ENCODE measurements at places on chromosomes 16 and 17.

GRCh38 chr16:49498264-49498663 is 124.7 kb downstream of the C16orf78 start:
- DNase-seq, result no peak

DNA sequence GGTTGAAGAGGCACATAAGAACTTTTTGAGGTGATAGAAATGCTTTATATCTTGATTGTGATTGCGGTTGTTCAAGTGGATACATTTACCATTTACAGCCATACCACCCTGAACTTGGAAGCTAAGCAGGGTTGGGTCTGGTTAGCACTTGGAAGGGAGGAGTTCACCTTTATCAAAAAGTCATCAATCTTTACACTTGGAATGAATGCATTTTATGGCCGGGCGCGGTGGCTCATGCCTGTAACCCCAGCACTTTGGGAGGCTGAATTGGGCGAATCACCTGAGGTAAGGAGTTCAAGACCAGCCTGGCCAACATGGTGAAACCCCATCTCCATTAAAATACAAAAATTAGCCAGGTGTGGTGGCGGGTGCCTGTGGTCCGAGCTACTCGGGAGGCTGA is 9.5 kb upstream of the GJD3 start:
- DNase-seq, result no peak

- no peak for DNase-seq
These were observed 33.7 kb upstream of the METTL16 start for GRCh38 chr17:2545393-2545792.

DNA sequence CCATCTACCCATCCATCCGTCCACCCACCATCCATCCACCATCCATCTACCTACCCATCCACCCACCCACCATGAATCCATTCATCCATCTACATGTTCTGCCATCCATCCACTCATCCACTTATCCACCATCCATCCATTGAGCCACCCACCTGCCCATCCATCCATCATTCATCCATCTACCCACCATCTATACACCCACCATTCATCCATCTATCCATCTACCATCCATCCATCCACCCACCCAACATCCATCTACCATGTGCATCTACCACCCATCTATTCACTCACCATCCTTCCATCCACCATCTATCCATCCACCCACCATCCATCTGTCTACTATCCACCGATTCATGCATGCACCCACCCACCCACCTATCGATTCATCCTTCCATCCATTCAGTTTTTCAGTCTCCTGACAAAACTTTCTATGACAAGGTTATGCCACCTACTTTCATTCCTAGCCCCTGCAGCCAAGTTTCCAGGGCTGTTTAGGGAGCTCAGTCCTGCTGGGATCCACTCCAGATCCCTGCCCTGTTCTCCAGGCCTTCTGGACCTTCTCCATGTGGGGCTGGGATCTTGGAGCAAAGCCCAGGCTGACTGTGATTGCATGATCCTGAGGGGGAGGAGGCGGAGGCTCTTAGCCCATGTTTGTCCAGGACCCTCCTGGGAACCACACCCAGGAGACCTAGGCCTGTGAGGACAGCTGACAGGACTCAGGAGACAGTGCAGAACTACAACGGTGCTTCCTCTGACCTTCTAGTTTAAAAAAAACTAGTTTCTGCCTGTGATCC is 27.4 kb downstream of the BCO1 start:
- DNase-seq, result no peak

- no peak for DNase-seq
These were observed 9.3 kb downstream of the JPT1 start for GRCh38 chr17:75144816-75145512.

- DNase-seq, result no peak
These were observed 113.9 kb upstream of the TBX2 start for GRCh38 chr17:61285526-61286320.

- DNase-seq, result no peak
These were observed 197.6 kb downstream of the MSI2 start for GRCh38 chr17:57453841-57454425.

GRCh38 chr16:50400312-50400966 is 31.7 kb upstream of the BRD7 start:
- DNase-seq, result no peak

DNA sequence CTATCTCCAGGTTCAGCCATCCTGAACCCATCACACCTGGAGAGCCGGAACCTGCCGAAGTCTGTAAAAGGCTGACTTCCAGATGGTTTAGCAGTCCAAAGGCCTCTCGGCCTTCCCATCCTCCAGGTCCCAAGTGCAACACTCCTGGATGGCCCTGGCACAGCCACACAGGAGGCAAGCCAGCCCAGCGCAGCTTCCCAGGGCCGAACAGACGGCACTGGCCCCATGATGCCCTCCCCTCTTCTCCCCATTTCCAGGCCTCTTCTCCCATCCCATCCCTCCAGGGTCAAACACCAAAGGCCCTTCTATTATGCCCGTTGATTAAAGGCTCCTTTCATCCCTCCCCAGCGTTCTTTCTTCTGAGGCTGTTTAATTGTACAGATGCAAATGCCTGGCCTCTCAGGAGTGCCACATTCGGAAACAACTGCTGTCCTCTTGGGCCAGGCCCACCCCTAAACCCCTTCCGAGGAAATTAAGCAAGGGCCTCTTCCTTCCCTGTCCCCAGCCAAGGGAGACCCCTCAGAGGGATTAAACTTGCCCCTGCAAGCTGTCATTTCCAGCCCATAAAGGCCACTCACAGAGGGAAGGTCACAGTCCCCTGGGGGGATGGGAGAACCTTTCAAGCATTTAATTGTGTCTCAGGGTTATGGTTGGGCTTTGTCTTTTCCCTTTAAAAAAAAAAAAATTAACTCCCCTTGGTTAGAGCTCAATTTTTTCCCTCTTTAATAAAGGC is 30.8 kb downstream of the AXIN2 start:
- DNase-seq, result no peak

GRCh38 chr17:63786971-63787711 is 13.2 kb downstream of the DDX42 start:
- no peak for DNase-seq

DNA sequence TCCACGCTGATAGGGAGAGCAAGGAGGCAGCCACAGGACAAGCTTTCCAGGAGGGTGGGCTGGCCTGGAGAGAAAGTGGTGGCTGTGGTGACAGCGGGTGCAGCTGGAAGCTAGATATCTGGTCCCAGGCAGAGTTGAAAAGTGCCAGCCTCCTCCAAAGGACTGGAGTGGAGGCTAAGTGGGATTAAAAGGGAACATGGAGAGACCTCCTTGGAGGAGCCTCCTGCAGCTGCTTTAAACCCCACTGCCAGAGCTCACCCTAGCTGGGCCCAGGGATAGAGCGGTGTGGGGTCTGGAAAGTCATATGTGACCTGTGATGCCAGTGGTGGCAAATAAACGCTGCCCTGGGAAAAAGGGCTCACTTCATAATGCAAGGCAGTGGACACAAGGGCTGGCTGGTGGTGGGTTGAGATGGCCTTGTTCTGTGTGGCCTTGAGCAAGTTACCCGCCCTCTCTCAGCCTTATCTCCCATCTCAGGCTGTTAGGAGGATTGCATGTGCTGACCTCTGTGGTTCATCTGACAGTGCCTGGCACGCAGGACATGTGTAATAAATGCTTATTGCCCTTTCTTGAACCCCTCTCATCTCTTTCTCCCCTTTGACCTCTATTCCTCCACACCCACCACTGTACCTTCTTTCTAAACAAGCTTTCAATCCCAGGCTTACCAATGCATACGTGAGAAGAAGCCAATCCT is 61.0 kb upstream of the LGALS9 start:
- no peak for DNase-seq

DNA sequence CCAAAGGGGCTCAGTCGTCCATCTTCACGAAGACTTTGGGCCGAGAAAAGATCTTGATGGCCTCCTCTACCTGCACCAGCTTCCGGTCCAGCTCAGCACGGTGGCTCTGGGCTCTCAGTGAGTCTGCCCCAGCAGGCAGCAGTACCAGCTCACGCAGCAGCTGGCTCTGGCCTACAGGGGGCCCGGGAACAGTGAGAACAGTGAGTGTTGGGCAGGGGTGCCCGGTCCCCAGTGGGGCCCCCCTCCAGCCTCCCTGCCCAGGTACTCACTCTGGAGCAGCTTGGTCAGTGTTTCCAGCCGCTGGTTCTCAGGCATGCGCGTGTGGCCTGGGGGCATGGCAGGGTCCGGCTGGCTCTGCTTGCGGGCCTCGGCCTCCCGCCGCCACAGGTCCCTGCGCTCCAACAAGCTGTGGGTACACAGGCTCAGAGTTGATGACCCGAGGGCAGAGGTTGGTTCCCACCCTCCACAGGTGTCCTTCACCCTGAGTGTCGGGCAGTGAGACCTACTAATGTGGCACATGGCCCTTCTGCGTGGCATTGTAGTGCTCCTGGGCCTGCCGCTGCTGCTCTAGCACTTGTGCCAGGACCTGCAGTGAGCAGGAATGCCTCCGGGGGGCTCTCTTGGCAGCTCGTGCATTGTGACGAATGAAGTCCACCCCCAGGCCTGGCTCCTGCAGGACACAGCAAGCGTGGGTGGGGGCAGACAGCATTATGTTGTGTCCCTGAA is 2.6 kb downstream of the PARD6A start:
- no peak for DNase-seq

Measured in activated naive CD8-positive, alpha-beta T cell treated with anti-CD3 and anti-CD28 coated beads, Interleukin-2, amount 50 U/mL, for 16 hours (primary cell).